ENCODE measurements at places on chromosomes 7 and 10. TPM values are rescaled to one million over a fixed set of nuclear protein-coding genes. Genes with fewer than 3 reads are reported as not detected.

- DNase-seq, result no peak
Measured at GRCh38 chr7:132328760-132329159, 247.5 kb downstream of the PLXNA4 start.

Gene LMOD2
- not detected for total RNA-seq

DNA sequence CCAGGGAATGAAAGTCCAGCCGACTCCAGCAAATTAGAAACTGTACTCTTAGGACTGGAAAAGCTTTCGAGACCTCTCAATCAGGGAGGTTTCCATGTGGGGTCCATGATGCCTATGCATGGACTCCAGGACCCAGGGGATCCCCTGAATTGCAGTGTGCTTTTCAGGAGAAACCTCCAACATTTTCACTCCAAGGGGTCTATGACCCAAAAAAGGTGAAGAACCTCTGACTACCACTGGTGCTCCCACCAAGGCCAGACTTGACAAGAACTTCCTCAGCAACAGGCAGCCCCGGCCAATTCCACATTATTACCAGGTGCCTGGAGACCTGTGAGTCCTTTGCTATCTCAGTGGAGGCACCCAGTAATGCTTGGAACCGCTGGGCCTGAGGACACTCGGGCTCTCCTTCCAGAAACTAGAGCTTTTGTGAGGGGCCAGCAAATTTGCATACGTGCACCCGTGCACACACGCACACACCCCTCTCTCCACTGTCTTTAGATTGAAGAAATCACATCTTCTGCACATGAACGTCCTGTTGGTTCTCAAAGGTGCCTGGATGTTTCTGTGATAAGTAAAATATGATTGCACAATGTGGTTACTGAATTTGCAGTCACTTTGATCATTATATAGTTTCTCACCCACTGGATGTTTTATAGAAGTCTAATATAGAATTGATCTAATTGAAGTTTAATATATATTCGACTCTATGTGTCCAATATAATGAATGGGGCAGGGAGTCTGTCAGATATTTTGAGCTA lies 54.7 kb downstream of the SYPL1 start:
- no peak for DNase-seq

DNA sequence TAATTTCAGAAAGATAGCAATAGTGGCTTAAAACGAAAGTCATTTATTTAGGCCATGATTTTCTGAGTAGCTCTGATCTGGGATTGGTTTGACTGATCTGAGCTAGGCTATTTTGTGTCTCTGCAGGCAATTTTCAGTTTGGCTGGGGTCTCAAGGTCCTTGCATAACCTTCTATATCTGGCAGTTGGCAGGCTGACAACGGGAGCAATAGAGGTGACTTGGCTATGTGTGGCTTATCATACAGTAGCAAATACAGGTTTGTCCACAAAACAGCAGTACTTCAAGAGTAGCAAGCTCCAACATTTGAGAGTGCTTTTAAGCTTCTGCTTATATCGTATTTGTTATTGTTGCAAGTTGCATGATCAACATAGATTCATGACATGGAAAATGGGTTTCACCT lies 1167.3 kb upstream of the CELF2 start:
- no peak for DNase-seq

Gene FIGNL1
- 23.3 TPM for total RNA-seq

DNA sequence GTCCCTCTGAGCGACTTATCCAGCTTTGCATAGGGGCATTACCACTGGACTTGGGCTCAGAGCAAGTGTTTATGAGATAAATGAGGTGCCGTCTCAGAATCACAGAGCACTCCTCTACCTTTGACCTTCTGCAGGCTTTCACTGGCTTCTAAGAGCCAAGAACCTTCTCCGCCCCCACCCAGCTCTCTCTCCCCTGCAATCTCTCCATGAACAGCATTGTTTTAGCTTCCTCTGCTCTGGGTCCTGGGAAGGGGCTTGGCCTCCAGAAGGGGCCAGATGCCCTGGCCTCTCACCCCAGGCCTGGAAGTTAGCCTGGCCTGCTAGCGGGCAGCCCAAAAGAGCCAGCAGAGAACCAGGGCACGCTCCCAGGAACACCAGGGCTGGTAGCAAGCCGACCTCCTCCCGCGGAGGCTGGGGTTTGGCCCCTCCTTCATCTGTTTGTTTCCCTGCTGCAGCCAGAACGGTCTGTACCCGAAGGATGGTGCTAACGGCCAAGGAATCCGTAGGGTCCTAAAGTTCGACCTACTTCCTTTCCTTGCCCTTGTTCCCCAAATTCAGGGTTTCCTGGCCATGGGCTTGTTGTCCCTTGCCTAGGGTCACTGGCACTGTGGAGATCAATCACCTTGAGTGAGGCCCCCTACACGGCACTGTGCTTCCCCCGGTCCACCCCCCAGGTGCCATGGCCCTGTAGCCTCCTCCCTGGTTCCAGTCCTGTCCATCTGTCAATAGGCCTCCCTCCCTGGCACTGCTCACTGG lies 18.7 kb upstream of the DDIT4 start:
- peak; percentile 49 for DNase-seq

GRCh38 chr10:96570511-96570910 lies 16.3 kb downstream of the TM9SF3 start:
- DNase-seq, result no peak

DNA sequence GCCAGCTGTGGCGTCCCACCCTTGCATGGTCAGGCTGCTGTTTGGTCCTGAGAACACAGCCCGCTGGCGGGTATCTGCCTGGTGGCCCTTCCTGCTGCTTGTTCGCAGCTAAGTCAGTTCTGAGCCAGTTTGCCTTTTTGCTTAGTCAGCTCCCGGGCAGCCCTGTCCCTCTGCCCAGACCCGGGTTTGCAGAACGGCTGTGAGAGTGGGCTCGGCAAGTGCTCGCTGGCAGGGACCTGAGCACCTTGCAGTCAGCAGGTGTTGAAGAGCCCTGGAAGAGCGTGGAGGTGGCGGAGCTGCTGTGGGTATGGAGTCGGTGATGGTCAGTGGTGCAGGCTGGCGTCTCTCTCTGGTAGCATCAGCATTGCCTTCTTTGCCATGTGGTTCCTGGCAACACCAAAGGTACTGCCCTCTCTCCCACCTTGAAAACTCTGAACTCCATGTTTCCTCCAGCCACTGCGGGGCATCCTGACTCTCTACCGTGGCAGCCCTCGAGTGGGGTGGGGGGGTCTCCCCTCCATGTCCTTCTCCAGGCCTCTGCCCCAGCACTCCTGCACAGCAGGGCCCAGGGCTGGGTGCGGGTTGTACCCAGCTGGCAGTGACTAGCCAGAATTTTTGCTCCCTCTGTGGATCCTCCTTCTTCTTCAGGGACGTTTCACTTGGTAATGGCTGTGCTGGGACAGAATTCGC lies 4.6 kb downstream of the INPP5A start:
- DNase-seq, result no peak

Gene GPR15LG
- total RNA-seq, result not detected

Gene PPP1R17
- 0.20 TPM for total RNA-seq

- DNase-seq, result no peak
Measured at GRCh38 chr7:15554081-15554480, 7.7 kb downstream of the AGMO start.

Gene ASB10
- not detected for total RNA-seq

DNA sequence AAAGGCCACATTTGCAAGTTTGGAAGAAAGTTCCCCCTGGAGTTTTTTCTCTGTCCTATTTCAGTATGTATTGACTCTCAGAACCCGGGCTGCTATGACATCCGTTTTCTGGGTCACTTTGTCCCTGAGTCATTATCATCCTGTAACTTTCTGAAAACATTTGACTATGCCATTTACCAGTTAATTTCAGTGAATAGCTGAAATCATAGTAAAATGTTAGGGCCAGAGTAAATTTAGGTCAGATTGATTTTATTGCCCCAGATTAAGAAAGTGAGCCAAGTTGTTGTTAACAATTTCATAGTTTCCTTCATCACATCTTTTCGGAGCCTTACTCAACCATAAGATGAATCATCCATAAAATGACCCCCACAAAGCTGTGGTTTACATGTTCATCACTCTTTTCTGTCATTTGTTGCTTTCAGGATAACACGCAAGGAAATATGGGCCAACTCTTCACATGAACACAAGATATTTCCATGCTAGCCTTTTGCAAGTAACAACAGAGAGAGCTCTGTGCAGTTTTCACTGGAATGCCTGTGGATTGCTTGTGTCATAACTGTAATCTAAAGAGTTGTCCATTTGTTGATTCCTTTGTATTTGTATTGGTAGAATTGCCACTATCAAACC lies 3.9 kb upstream of the MACC1 start:
- DNase-seq, result peak; percentile 34

DNA sequence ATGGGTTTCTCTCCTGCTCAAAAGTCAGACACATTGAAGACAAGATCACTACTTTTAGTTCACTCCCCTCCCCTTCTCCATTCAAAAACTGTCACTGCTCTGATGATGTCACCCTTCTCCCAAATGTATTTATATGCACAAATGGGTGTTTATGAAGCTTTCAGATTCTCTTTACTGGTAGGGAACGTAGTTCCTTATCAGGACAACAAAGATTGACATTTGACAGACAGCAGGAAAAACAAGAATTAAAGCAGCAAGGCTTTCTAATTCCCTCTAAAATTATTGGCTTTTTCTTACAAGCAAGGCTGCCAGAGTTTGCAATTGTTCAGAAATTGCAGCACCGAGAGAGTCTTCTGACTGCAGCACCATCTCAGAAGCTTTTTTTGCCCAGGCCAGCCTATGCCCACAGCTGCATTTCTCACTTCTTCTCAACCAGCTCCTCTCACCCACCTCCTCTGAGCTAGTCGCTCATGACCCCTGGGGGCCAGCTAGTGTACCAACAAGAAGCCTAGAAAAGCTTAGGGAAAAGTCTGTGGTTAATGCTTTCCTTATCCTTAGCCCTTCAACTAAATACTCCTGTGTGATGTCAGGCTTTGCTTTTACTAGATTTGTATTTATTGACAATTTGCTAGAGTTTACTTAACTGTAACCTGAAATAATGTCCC lies 265.1 kb downstream of the HTR7 start:
- DNase-seq, result peak; percentile 37

Gene MET
- total RNA-seq, result 1.9 TPM

Gene PNLIPRP1
- not detected for total RNA-seq

DNA sequence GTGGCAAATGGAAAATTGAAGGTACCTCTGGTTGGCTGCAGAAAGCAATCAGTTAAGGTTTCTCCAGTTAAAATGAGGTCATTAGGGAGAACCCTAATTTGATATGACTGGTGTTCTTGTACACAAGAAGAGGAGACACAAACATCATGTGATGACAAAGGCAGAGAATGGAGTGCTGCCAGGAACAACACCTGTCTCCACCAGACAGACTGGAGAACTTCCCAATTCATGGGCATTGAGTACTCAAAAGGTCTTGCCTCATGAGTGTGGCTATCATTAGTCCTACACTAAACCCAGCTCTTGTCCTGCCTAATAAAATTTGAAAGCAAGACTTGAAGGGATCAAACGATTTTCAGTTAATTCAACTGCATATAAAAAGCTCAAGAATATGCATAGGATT lies 152.6 kb downstream of the PTPN20 start:
- DNase-seq, result no peak

Gene PLXDC2
- total RNA-seq, result 0.07 TPM

- DNase-seq, result no peak
Measured at GRCh38 chr7:24706211-24707170, 50.8 kb downstream of the GSDME start.

- DNase-seq, result no peak
Measured at GRCh38 chr10:72759584-72759983, 67.6 kb downstream of the MCU start.

DNA sequence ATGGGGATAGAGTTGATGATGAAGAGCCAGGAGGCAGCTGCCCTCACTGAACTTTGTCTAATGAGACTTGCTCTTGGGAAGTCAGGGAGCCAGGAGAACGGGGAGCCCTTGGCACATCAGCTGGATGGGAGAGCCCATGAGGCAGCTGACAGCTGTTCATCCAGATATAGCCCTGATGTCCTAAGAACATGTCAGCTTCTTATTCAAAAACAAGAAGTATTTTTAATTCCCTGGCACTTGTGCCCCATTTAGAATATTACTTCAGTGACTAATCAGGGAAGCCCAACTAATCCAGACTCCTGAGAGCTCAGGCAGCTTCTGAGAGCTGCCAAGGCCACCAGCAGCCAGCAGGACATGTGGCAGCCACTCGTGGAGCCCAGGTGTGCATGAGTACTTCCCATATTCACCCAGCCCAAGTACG lies 363.4 kb downstream of the GRID1 start:
- no peak for DNase-seq

DNA sequence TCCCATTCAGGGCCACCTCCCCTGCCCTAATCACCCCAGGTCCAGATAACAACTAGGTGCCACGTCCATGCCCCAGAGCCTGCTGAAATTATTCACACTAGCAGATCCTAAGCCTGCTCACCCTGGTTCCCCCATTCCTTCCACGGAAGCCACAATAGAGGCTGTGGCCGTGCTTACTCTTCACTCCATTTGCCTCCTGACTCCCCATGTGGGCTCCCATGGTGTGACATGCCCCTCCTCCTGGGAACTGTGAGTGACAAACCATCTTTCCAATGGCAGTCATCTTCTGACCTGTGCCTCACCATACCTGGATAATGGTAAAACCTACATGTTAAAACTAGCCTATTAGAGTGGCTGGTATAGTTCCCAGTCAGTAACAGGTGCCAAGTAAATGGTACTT lies 216.2 kb upstream of the PRKCQ start:
- no peak for DNase-seq

DNA sequence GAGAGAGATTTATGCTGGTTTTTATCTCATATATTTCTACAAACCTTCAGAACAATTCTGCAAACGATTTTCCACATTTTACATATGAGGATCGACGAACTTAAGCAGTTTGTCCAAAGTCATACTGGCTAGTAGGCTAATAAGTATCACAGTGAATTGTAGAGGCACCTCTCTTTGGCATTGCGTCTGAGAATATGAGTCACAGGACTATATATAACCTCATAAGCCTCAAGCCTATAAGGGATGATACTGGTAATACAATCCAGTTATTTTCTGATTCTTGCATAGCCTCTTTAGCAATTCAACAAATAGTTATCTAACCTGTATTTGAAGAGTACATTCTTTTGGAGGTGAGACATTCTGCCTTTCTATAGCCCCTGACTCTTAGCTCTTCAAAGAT lies 129.8 kb downstream of the GPR158 start:
- no peak for DNase-seq

Gene NEUROD6
- not detected for total RNA-seq

- no peak for DNase-seq
Measured at GRCh38 chr7:87635921-87636320, 7.7 kb downstream of the RUNDC3B start.

DNA sequence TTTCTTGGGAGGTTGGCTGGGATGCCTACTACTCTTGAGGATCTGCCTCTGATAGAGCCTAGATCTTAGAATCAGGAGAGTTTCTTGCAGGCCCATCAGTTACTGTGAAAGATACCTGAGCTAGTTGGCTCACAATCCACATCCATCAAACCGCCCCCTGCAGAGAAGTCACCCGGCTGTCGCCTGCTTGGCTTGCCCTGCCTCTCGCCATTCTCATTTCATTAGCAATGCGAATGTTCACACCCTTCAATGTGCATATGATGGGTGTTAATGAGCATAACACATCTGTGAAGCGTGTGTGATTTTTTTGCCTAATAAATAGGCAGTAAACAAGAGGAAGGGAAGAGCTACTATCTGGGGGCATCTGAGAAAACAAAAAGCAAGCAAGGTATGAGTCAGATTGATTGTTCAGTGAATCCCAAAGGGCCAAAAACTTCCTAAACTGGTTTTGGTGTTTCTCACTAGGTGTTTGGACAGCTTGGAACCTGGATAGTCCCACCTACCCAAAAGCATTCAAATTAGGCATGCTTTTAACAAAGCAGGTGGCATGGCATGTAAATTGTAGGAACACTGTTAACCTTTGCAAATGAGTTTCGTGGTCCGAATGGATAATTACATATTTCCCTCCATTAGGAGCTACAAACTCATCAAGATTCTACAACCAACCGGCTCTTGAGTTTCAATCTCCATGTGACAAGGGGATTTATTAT lies 272.3 kb upstream of the C7orf33 start:
- no peak for DNase-seq

Data from B cell (primary cell).